ENCODE measurements at places on chromosomes 12 and 14.

GRCh38 chr14:32078023-32078857 is 1.1 kb downstream of the ARHGAP5 start:
- no peak for DNase-seq

DNA sequence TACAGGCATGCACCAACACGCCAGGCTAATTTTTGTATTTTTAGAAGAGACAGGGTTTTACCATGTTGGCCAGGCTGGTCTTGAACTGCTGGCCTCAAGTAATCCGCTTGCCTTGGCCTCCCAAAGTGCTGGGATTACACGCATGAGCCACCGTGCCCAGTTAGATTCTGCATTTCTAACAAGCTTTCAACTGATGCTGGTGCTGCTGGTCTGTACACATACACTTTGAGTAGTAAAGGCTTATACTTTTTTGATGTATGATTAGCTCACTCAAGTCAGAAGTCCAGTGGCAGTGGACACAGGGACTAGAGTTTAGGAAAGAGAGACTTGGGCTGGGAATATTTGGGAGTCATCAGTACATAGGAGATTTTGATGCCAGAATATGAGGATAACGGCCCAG is 2.2 kb upstream of the TBC1D15 start:
- DNase-seq, result no peak

- DNase-seq, result no peak
Measured at GRCh38 chr12:79689061-79689476, 1.7 kb downstream of the PAWR start.

DNA sequence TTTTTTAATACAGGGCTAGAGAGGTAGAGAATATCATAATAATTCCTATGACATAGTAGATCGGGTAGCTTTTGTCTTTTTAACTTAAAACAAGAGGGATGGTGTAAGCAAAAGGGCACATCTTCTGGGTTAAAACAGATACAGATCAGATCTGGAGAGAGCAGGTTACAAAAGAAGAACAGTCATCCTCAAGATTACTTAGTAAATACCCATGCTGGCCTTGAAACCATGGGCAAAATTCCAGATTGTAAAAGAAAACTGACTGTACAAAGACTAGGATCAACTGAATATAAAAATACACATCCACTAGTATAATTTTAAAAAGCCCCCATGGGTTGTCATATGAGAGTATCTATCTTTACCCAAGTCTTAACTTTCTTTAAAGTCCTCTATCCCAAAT is 76.7 kb downstream of the MED13L start:
- DNase-seq, result no peak

- no peak for DNase-seq
Measured at GRCh38 chr12:22993609-22994315, 368.8 kb downstream of the ETNK1 start.

DNA sequence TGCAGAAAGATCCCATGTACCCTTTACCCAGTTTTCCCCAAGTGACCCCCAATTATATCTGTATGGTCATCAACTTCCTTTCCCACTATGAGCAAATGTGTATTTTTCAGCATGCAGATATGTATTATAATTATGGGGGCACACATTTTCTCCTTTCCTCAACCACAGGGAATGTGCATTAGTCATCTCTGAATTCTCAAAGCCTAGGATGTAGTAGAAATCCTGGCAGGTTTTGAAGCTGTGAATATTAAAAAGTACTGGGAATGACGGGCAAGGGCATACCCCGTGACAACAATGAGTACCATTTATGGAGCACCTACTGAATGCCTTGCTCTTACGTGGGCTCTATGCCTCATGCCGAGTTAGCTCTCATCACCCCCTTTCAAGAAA is 71.5 kb downstream of the VWF start:
- DNase-seq, result no peak

GRCh38 chr12:109720152-109720856 is 6.7 kb downstream of the FAM222A start:
- DNase-seq, result no peak

GRCh38 chr14:45426685-45427282 is 173.8 kb upstream of the MIS18BP1 start:
- no peak for DNase-seq

GRCh38 chr14:88750945-88751344 is 41.8 kb downstream of the EML5 start:
- DNase-seq, result no peak

- no peak for DNase-seq
Measured at GRCh38 chr12:53820514-53821306, 68.9 kb upstream of the CISTR start.

DNA sequence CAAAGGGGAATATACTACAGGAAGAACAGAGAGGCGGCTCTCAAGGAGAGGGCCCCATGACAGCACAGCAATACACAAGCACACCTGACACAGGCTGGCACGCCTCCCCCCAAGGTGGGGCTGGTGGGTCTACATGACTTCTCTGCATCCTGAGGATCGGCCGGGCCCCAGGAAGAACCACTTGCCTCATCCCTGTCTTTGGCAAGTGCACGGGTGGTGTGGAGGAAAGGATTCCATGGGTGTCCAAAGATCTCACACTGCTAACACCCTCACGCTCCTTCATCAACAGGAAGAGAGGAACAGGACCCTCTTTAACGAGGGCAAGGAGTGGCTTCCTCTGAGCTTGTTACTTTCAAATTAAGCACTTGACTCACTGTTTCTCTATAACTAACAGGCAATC is 7.3 kb downstream of the VAMP1 start:
- no peak for DNase-seq

DNA sequence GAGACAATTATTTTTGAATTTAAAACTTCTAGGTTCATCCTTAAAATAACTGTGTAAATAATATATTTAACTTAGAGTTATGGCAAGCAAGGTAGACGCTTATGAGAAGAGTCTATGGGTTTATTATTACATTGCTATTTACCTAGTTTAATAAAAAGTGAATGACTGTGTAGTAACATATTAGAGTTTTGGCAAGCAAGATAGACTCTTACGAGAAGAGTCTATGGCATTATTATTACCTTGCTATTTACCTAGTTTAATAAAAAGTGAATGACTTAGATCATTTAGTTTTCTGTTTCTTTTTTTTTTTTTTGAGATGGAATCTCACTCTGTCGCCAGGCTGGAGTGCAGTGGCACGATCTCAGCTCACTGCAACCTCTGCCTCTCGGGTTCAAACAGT is 3.8 kb downstream of the RNF34 start:
- no peak for DNase-seq

DNA sequence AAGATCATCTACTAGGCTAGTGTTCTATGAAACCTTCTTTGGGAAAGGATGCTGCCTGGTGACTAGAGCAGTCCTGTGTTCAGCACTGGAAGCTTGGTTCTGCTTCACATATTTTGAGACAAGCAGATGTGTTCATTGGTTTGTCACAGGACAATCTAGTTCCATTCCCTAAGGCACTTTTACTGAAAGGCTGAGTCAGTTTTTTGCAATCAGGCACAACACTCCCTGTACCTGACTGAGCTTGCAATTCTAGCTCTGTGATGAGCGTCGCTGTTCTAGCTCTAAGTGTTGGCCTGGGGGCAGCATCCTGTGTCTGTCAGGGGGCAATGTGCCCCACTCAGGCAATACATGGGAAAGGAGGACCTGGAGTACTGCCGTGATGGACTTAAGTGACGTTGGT is 144.4 kb downstream of the CAND1 start:
- no peak for DNase-seq

DNA sequence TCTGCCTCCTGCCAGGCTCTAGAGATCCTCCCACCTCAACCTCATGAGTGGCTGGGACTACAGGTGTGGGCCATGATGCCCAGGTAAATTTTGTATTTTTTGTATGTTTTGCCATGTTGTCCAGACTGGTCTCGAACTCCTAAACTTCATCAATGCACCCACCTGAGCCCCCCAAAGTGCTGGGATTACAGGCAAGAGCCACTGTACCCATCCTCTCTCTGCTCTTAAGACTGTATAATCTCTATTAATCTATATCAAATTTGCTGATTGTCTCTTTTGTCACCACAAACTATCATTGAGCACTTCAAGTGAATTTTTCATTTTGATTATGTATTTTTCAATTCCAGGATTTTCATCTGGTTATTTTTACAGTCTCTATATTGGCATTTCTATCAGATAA is 440.3 kb downstream of the NOVA1 start:
- DNase-seq, result no peak

DNA sequence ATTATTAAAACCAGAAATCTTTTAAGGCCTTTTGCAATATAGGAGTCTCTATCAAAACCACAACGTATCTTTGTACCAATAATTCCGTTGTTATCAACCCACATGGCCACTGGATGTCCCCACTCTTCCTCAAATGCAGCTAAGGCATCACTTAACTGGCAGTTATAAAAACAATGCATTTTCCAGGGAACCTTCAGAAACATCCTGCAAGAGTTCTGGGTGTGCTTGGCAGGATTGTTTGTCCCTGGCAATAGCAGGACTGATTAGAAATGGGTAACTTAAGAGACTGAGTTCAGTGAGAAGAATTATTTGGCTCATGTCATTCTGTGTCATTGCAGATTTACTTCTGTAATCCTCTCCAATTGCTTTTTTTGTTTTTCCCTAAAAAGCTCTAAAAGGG is 112.0 kb downstream of the SLC15A5 start:
- DNase-seq, result no peak

DNA sequence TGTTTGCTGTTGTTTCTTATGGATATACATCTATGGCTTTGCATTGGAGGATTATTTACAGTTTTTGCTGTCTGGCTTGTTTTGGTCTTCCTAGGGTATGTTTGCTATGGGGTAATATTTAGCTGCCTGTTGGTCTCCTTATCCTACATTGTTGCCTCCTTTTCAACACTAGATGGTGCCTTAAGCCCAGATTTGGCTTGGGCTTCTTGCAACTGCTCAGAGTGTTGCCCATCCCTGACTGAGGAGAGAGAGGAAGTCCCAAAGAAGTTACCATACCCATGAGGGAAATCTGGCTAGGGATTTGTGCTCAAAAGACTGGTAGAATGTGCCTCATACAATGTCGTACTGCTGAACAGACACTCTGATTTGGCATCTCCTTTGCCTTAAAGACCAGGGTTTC is 94.6 kb upstream of the MUCL1 start:
- DNase-seq, result no peak

- DNase-seq, result no peak
Measured at GRCh38 chr14:22925513-22925912, 3.7 kb downstream of the PRMT5 start.

DNA sequence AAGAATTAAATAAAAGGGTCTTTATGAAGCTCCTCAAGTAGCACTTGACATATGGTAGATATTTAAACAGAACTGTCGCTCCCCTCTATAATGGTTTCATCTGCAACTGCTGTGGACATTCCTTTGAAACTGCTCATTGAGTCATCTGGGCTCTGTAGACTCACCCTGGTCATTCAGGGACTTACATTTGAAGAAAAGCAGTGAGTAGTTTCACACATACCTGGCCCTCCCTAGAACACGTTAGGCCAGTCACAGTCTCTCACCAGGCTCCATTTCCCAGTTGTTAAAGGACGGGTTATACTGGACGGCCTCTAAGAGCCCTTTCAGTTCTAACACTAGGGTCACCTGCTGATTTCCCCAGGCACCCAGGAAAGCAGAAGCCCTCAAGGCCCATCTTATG is 217.0 kb downstream of the BCL11B start:
- no peak for DNase-seq

DNA sequence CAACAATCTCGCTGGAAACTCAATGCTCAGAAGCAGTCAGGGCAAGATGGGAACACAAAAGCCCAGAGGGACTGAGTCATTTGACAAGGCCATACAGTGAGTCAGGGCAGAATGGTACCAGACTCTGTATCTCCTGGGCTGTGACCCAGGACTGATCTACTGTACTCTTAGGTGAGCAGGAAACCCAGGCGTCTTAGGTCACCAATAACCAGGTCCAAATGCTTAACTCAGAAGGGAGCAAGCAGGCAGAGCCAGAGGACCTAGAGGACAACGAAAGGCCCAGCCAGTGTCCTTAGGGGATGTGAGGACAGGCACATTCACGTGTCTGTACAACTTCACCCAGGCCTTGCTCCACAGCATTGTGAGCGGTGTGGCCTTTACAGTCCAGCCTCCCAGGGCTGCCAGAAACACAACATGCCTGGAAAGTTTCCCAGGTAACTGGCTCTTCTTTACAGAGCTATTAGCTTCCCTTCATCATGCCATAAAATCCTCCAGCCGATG is 69.9 kb downstream of the ARL6IP4 start:
- no peak for DNase-seq

- no peak for DNase-seq
Measured at GRCh38 chr12:118327391-118327790, 45.3 kb downstream of the TAOK3 start.

GRCh38 chr12:59059088-59059935 is 139.0 kb upstream of the LRIG3 start:
- DNase-seq, result no peak

GRCh38 chr14:51293912-51294389 is 53.9 kb downstream of the TMX1 start:
- DNase-seq, result no peak

DNA sequence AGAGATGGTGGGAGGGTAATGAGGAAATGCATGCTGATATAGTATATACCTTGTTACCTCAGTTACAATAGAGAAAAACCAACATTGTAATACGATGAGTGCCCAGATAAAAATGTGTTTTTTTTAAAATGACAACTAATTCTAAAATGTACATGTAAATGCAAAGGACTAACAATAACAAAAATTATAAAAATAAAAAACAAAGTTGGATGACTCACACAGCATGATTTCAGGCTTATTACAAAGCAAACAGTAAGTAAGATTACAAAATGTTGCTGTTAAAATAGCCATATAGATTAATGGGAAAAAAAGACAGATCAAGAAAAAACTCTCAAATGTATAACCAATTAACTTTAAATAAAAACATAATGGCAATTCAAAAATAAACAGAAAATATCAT is 1099.4 kb downstream of the FSCB start:
- no peak for DNase-seq

- DNase-seq, result no peak
Measured at GRCh38 chr12:104855599-104855998, 102.5 kb downstream of the SLC41A2 start.

GRCh38 chr12:21614506-21614905 is 9.9 kb upstream of the GYS2 start:
- DNase-seq, result no peak

- DNase-seq, result peak; percentile 57
Measured at GRCh38 chr12:113088971-113089756, 32.6 kb downstream of the DTX1 start.

- DNase-seq, result no peak
Measured at GRCh38 chr12:11724888-11725311, 75.4 kb downstream of the ETV6 start.

DNA sequence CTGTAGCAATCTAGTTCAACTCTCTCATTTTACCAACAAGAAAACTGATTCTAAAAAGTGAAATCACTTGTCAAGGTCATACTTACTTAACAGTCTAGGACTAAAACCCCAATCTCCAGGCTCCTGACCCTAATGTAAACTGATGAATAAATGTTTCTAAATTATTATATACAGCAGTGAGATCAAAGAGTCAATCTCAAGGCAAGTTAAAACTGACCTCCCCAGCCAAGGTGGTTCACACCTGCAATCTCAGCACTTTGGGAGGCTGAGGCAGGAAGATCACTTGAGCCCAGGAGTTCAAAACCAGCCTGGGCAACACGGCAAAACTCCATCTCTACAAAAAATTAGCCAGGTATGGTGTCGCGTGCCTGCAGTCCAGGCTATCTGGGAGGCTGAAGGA is 15.3 kb downstream of the CLIP1 start:
- DNase-seq, result no peak

- DNase-seq, result no peak
Measured at GRCh38 chr14:52877628-52878027, 73.2 kb downstream of the FERMT2 start.

- DNase-seq, result no peak
Measured at GRCh38 chr14:77122526-77123125, 19.0 kb downstream of the ZDHHC22 start.

- DNase-seq, result no peak
Measured at GRCh38 chr12:59649203-59649602, 53.4 kb downstream of the SLC16A7 start.

- DNase-seq, result no peak
Measured at GRCh38 chr12:48572326-48572725, 2.5 kb upstream of the LALBA start.
